NCI-H1436 treated with DMSO at 0.1 percent for 48 hours (cell line): ENCODE measurements at places on chromosomes 5 and 9.

- DNase-seq, result no peak
These were observed 61.6 kb downstream of the WNK2 start for GRCh38 chr9:93245437-93245970.

- no peak for DNase-seq
These were observed 261.4 kb upstream of the KLF4 start for GRCh38 chr9:107750741-107751566.

DNA sequence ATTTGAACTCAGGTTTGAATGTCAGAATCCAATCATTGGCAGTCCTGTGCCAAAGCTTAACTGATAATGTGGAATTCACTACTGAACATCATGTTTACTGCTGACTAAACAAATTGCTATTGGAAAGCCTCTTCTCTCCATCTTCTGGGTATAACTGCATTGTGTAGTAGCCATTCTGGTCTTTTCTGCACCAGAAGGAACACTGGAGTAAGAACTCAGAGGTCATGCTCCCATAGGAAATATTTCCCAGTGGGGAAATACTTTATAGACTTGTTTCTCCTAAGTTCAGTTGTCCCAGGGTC is 25.9 kb downstream of the SLC1A3 start:
- DNase-seq, result no peak

GRCh38 chr5:55920784-55921183 is 69.6 kb downstream of the IL31RA start:
- DNase-seq, result no peak

- no peak for DNase-seq
These were observed 341.9 kb downstream of the GADD45G start for GRCh38 chr9:89946741-89947140.

DNA sequence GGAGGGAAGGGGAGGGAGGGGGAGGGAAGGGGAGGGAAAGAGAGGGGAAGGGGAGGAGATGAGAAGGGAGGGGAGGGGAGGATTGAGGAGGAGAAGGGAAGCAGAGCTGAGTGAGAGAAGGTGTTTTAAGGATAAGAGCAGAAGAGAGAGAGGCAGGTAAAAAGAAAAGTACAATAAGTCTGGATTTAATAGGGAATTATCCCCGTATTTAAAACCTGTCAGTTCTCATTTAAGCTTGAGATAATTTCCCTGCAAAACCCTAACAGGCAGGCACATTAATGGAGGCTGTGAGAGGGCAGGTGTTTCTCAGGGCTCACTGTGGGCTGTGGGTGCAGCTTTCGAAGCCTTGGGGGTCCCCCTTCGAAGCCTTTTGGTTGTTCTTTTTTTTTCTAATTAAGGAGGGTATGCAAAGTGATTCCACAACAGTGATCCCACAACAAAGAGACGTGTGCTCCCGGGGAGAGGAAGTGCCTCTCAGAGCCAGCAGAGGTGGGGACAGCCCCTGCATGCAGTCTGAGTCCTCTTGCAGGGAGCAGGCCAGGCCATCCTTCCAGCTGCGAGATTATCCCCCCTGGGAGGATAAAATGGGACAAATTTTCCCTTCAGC is 317.9 kb upstream of the IRX1 start:
- no peak for DNase-seq

GRCh38 chr9:33919276-33919897 is 102.4 kb downstream of the UBE2R2 start:
- no peak for DNase-seq

DNA sequence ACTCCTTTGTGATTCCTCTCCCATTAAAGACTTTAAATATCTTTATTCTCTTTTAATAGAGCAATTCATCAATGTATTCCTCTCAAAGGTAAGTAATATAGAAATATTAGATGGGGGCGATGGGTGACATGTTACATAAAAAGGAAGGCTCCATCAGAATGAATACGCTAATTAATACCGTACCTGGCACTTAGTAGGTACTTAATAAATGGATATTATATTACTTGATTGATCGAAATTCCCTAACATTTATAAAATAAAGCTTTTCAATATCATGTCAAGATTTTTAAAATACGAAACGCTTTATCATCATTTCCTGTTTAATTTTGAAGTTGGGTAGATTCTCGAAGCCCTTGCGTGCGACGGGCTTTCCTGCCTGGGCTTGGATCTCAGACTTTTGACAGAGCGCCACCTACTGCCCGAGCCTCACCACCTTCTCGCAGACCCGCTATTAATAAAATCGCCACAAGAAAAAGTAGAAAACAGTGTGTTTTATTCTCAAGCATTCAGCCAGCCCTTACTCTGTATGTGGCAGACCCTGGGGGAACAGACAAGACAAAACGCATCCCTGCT is 99.4 kb downstream of the C5orf15 start:
- DNase-seq, result no peak

- DNase-seq, result no peak
These were observed 679 bp downstream of the B4GALT1 start for GRCh38 chr9:33166231-33167083.

GRCh38 chr9:34500623-34501267 is 22.0 kb downstream of the ENHO start:
- DNase-seq, result peak; percentile 45

GRCh38 chr9:135014311-135015010 is 73.0 kb upstream of the OLFM1 start:
- no peak for DNase-seq

- DNase-seq, result no peak
These were observed 1.3 kb downstream of the DENND1A start for GRCh38 chr9:123928533-123929176.

- DNase-seq, result no peak
These were observed 24.1 kb downstream of the BICD2 start for GRCh38 chr9:92740446-92740961.

- DNase-seq, result no peak
These were observed 8.7 kb downstream of the GRK6 start for GRCh38 chr5:177434942-177435738.

DNA sequence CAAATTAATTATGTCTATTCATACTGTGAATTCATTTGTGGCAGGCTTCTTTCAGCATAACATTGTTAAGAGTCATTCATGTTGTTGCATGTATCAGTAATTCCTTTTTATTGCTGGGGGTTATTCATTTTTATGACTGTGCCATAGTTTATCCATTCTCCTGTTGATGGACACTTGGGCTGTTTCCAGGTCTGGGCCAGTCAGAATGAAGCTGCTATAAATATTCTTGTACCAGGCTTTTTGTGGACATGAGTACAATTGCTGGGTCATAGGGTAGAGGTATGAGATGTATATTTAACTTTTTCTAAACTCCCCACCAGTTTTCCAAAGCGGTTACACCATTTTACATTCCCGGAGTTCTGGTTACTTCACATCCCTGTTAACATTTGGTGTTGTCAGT is 13.6 kb downstream of the PRPF4 start:
- DNase-seq, result no peak

GRCh38 chr9:83130541-83130940 is 67.6 kb upstream of the RASEF start:
- no peak for DNase-seq

GRCh38 chr9:106701611-106702010 is 161.4 kb upstream of the ZNF462 start:
- DNase-seq, result no peak

GRCh38 chr5:76041863-76042262 is 41.3 kb upstream of the SV2C start:
- DNase-seq, result no peak

DNA sequence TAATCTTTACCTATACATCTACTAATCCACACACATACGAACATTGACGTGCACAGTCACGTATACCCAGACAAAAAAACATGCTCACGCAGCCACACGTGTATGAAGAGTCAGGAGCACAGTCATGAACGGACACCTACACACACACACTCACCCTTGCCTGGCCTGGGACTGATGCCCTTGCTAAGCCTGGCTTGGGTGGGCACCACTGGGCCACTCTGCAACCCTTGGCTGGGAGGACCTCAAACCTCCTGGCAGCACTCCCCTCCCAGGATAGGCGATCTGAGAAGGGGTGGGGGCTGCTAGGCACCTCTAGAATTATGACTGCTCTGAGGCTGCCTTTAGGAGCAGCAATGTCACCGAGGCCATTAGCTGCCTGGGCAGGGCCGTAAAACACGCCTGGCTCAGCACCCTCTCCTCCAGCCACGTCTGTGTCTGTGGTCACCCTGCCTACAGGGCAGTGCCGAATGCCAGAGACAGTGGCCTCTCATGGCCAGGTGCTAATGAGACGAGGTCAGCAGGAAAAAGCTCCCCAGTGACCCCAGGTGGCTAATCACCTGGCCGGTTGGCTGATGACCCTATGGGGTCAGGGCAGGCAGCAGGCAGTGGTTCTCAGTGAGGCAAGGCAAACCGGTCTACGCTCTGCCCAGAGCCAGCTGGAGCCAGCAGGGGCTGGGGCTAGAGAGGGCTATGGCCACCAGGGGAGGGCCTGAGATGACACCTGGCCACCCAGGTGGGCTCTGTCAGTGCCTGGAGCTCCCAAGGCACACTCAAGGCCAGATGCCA is 33.7 kb upstream of the MVB12B start:
- DNase-seq, result no peak

DNA sequence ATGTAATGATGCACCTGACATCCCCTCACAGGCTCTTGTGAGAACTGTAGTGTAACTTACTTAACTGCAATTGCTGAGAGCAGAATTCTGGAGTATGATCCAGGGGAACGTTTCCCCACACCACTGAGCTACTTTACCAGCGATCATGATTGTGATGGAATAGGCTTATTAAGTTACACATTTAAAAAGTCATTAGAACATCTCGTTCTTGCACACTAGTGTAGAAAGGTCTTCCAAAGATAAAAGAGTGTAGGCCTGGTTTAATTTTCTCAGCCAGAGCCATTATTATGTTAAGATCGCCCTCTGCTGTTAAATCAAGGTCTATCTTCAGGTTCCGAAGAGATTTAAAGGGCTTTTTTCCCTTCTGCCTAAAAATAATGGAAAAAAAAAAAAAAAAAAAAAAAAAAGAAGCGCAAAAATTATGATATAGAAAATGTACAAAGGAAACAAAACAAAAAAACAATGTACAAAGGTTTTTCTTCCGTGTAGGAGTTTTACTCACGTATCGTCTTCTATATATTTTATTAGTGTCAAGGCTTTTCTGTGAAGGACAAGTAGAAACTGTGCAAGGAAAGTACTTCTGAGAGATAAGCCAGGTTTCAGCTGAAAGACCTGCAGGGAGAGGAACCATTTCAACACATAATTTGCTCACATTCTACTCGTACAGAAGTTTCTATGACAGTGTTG is 18.6 kb upstream of the MOB3B start:
- DNase-seq, result no peak

GRCh38 chr9:110949081-110949480 is 89.2 kb downstream of the LPAR1 start:
- no peak for DNase-seq

DNA sequence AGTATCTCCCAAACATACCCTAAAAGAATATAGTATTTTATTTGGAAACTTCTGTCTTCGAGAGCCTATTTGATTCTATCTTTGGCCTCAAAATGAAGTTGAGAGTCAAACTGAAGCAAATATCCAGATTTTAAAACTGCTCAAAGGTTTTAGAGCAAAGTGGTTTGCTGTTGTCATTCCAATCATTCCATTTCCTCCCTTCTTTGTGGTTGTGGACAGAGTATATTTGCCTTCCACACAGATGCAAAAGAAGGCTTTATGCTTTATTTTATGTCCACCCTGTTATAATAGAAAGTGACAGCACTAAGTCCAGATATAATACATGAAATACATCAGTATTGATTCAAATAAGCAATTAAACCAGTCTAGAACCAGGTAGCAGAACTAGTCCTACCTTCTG is 12.4 kb downstream of the GZMK start:
- no peak for DNase-seq

- no peak for DNase-seq
These were observed 5.0 kb downstream of the CHSY3 start for GRCh38 chr5:129909225-129909624.

GRCh38 chr5:142849880-142850279 is 79.7 kb downstream of the ARHGAP26 start:
- DNase-seq, result no peak

DNA sequence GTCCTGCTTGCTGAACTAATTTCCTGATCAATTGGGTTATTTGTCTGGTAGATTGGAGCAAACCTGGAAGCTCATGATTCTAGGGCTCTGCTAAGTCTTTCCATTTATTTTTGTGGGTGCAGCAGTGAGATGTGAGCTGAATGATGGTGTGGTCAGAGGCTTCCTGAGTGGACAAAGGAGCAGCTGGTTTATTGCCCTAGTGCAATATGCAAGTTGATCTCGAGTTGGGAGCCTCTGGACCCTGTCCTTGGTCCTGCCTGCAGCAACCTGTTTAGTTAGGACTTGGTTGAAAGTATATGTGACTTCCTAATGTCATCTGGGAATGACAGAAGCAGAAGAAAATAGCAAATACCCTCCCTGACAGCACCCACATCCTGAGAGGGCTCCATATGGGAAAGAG is 4.2 kb upstream of the UNC5A start:
- DNase-seq, result no peak
